ENCODE measurements at places on chromosomes 5 and 9.

GRCh38 chr9:20569525-20569924 is 52.8 kb downstream of the MLLT3 start:
- no peak for DNase-seq

GRCh38 chr5:54615381-54615780 is 97.8 kb downstream of the SNX18 start:
- DNase-seq: no peak

- DNase-seq: no peak
Observed at GRCh38 chr5:34606101-34606500, 50.0 kb upstream of the RAI14 start.

DNA sequence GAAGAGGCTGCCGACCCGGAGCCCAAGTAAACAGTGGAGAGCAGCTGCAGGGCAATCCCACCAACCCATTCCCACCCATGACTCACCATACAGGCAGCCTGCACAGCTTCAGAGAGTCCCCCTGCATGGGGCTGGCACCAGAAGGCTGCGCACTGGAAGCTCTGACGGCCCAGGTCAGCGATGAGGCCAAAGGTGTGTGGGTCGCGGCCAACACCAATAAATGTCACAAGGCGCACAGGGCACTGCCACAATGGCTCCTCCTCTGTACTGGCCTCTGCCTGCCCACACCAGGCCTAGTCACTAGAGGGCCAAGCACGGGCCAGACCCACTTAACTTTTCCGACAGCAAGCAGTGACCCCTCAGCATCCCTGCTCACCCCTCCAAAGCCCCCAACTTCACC is 3.0 kb upstream of the SRA1 start:
- no peak for DNase-seq

DNA sequence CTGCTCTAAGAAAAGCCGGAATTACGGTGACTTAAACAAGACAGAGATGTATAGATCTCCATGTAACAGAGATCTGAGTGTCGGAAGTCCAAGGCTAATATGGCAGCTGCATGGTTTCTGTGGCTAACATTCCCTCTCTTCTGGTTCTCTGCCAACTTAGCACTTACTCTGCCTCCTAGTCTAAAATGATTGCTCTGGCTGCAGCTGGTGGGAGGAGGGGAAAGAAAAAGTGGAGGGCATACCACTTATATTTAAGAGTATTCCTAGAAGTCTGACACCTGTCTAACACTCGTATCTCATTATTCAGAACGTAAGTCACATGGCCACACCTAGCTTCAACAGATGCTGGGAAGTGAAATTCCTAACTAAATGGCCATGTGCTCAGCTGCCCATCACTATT is 551.5 kb upstream of the TLE4 start:
- no peak for DNase-seq

DNA sequence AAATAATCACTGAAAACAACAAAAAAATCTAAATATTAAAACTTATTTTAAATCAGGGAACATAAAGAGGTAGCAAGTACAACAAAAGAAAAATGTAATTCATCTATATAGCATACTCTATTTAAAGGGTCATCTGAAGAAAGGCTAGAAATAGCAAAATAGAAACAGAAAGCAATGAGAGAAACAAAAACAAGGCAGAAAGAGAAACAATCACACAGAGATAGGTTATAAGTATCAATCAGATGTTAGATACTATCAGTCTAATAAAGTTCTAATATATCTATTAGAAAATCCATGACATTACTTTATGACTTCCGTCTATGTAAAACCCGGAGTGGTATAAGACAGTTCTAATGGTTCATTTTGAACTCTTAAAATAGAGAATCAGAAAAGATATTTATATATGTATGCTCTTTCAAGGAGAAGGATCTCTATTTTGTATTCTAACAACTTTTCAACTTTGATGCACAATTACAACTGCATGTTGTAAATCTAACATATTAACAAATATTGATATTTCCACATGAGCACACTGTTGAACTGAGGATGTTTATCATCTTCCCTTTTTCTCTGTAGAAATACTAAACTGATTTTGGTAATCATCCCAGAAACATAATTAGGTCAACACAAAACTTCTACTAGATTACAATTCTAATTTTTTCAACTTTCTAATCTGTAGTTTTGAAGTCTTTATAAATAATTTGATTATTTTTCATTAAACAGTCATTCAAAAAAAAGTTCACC is 15.8 kb downstream of the RICTOR start:
- no peak for DNase-seq

GRCh38 chr5:140227046-140227445 is 52.1 kb downstream of the CYSTM1 start:
- no peak for DNase-seq

- DNase-seq: no peak
Observed at GRCh38 chr9:20640331-20641187, 18.3 kb upstream of the MLLT3 start.

GRCh38 chr5:115343855-115344254 is 47.4 kb upstream of the CCDC112 start:
- no peak for DNase-seq

DNA sequence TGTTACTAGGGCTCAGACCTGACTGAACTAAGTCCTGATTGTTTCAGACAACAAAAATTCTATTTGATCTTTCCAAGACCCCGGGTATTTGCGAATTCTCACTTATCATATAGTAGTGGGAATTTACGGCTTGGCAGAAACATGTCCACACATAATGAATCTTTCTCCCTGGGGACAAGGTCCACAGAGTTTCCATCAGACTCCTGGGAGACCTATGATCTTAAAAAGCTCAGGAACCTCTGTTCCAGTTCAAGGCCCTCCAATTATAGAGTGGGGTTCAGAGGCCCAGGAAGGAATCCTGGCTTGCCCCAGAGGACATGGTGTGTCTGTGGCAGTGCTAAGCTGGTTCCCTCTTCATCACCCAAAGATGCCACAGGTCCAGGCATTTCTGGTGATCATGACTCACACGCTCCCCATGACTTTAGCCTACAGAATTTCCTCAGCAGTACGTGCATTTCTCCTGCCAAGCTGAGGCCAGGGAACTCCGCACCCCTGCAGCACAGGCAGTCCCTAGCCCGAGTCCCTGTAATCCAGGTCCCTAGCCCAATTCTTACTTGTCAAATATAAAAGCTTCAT is 12.6 kb downstream of the RAPGEF1 start:
- DNase-seq: no peak

GRCh38 chr5:31832966-31833365 is 194.0 kb downstream of the PDZD2 start:
- DNase-seq: no peak

DNA sequence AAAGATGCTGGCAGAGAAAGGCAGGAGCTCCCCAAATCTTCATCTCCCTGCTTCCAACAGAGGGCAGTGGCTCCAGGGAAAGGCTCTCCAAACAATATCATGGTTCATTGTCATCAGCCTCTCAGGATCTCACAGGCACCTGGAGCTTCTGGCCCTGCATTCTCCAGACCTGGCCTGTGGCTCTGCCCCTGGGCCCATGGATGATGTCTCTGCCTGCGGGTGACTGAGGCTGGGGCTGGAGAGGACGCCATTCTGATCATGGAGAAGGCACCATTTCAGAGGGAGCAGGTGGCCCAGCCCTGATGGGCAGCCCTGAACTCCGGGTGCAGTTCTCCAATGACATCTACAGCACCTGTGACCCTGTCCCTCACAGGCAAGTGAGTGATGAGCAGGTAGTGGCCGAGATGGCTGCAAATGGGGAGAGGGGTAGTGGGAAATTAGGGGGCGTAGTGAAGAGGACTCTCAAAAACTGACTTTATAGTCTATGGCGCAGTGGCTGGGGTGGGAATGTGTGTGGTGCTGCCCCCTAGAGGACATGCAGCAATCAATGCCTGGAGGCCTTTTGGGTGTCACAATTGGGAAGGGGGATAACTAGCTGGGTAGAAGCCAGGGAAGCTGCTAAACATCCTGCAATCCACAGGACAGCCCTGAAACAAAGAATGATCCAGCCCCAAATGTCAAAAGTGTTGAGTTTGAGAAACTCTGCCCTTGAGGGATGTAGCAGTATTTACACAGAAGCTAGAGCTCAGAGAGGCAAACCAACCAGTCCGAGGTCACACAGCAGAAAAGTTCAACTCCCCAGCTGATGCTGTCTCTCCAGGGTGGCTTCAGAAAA is 3.2 kb downstream of the SH3PXD2B start:
- no peak for DNase-seq

- peak; percentile 29 for DNase-seq
Observed at GRCh38 chr9:99023831-99024230, 80.1 kb downstream of the COL15A1 start.

GRCh38 chr5:116078199-116078598 is 6.6 kb upstream of the COMMD10 start:
- no peak for DNase-seq

GRCh38 chr5:138722544-138723177 is 30.6 kb upstream of the CTNNA1 start:
- no peak for DNase-seq

DNA sequence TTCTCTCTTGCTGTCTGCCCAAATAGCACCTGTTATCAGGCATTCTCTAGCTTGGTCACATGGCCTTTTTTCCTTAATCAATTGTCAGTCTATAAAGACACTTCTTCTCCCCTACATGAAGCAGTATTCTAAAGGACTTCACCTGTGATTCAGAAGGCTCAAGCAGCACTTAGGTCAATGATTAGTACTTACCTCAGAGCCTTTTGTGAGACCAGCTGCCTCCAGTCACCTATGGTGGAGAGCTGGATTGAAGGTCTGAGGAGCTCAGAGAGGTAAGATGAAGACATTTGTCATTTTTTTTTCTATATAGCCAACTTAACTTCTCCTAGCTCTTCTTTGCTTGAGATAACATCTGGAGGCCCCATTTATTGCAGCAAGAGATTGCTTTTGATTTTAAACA is 278.3 kb upstream of the PCSK5 start:
- no peak for DNase-seq

DNA sequence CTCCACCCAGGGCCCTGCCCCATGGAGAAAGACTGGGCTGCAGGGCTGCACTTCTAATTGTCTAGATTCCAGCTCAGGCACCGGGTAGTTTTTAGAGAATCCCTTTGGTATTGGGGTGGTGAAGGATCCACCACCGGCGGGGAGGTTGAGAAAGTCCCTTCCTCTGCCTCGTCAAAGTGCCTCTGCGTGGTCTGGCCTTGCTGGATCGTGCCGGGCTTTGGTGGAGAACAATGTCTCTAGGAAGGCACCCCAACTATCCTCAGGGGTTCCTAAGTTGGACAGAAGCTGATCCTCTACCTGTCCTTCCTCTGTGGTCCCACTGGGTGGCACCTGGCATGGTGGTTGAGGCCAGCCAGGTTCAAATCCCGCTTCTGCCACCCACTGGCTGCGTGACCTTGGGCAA is 7.3 kb upstream of the AMBP start:
- DNase-seq: no peak

- DNase-seq: no peak
Observed at GRCh38 chr5:142998316-142999020, 228.3 kb downstream of the ARHGAP26 start.

DNA sequence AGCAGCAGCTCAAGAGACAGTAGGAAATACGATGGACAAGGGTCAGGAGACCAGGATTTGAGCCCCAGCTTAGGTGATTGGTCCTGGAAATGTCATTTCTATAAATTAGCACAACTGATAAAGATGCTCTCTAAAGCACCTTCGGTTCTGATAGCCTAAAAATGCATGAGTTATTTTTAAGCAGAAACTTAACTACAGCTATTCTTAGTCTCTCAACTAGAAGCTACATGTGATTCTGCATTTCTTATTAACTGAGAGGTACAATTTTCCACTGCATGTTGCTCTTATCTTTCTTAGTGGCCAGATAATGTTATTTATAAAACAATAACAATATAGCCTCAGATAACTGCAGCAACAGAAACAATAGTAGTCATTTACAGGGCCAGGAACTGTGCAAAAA is 136.4 kb downstream of the GRIA1 start:
- DNase-seq: no peak

- no peak for DNase-seq
Observed at GRCh38 chr9:91933556-91934352, 16.3 kb downstream of the ROR2 start.

DNA sequence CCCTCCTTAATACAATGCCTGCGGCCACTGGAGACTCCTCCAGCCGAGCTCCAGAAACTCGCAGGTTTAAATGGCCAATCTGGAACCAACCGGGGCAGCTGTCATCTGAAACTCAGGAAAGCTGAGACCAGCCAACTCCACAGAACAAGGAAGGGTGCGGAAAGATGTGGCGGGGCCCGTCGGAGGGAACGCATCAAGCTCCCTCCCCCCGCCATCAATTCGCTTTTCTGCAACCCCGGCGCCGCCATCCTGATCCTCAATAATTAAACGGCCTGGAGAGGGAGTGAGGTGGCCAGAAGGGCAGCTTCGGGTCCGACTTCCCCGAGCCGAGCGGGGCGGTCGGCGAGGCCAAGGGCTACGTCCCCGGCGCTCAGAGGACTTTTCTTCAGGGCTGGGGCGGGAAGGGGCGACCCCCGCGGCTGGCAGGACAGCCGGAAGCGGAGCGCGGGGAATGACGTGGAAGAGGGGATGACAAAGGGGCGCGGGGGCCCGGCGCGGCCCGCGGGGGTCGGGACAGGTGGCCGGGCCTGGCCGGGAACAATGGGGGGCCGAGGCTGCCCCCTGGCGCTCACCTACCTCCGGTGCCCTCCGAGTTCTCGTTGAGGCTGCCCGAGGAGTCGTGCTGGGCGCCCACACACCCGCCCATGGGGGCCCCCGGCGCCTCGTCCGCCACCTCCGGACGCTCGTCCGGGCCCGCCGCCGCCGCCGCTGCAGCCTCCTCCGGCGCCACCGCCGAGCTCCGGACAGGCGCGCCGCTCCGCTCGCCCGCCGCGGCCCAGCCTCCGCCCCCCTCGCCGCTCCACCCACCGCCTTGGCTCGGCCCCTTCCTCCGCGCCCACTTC is at the start of gene UBTD2:
TSS of gene UBTD2 (minus strand) at position 745 of the 842 bp plus-strand sequence. CDS start at position 646, 99 bp downstream.
- peak; percentile 81 for DNase-seq

DNA sequence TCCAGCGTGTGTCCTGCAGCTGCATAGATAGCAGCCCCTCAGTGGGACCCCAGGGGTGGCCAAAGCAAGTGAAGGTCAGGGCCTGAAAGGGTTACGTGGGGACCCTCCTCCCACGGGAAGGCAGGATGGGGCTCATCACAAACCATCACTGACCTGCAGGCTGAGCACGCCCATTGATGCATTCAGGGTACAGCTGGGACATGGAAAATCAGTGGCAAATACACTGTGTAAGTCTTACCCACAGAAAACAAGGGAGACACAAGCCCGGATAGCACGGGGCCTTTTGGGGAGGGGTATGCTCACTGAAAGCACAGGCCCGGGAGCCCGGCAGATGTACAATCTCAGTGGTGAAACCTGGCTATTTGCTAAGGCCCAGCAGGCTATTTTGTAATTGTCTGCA is 49.1 kb downstream of the SEMA4D start:
- DNase-seq: no peak

GRCh38 chr9:106921341-106921899 is 58.5 kb downstream of the ZNF462 start:
- DNase-seq: no peak

- DNase-seq: no peak
Observed at GRCh38 chr9:133117271-133118178, 3.5 kb downstream of the RALGDS start.

DNA sequence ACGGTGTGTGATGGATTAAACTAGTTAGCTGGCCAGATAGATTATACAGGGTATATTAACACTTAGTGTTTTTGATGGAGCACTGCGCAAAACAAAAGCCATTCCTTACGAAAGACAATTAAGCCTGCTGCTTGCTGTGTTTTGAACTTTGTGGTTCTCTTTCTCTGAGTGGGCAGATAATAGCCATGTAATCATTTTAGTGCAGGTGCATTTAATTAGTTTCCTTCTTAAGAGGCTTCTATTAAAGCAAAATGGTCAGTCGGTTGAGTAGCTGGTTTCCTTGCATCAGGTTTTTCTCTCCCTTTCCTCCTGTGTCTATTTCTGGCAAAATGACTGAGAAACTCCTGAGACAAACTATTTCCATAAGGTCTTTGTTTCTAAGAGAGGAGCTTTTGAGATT is 512.5 kb downstream of the DMAC1 start:
- no peak for DNase-seq

GRCh38 chr9:92711844-92712243 is 41.9 kb upstream of the IPPK start:
- no peak for DNase-seq
